H1 (cell line): ENCODE measurements at places on chromosomes 3 and 15.
A peak's percentile ranks its signal among the peaks of the same experiment; 100 is the strongest.

- DNase-seq = no peak
Measured at GRCh38 chr15:94792196-94792595, 560.8 kb downstream of the MCTP2 start.

DNA sequence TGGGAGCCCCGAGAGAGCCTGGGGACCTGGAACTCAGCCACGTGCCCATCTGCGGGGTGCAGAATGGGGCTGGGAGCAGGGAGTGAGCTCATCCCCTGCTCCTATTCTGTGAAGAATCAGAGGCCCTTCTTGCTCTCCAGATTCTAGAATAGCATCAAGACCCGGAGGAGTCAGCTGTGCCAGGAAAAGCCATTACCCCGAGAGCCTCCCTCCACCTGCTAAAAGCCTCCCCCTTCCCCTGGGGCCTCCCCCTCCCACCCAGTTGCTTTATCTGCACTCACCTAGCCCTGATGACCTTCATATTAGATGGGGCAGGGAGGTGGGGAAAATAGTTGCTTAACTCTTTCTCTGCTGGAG is 23.1 kb downstream of the CCDC33 start:
- no peak for DNase-seq

GRCh38 chr3:2354702-2355101 is 256.0 kb downstream of the CNTN4 start:
- no peak for DNase-seq

- peak; percentile 44 for DNase-seq
Measured at GRCh38 chr3:56347219-56347871, 120.9 kb downstream of the ERC2 start.

- no peak for DNase-seq
Measured at GRCh38 chr15:81469154-81469553, 95.1 kb upstream of the TMC3 start.

- DNase-seq = no peak
Measured at GRCh38 chr15:90287101-90287500, 21.6 kb downstream of the NGRN start.

DNA sequence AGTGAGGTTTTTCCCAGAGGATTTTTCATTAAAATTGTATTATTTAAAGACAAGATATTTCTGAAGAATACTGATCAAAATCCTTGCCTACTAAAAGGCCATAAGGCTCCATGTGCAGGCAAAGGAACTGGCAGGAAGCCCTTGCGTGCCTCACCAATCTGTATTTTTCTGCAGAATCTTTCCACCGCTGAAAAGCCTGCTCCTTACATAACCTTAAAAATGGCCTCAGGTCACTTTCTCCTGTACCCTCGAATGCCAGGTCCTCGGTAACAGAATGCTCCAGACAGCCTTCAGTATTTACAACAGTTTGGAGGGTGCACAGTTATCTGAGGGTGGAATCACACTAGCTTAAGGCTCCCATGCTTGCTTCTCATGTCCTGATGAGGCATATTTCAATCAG is 3.2 kb downstream of the MORC1 start:
- no peak for DNase-seq
